Activated naive CD8-positive, alpha-beta T cell treated with anti-CD3 and anti-CD28 coated beads, Interleukin-2, amount 10 ng/mL, durations not matched to agents 7 days and 5 days (primary cell): ENCODE measurements at places on chromosomes 13 and 19.
A peak's percentile ranks its signal among the peaks of the same experiment; 100 is the strongest.

GRCh38 chr13:86725105-86725504 lies 925.9 kb upstream of the SLITRK6 start:
- DNase-seq: no peak

GRCh38 chr13:45775401-45775963 lies 73.4 kb downstream of the CBY2 start:
- no peak for DNase-seq

DNA sequence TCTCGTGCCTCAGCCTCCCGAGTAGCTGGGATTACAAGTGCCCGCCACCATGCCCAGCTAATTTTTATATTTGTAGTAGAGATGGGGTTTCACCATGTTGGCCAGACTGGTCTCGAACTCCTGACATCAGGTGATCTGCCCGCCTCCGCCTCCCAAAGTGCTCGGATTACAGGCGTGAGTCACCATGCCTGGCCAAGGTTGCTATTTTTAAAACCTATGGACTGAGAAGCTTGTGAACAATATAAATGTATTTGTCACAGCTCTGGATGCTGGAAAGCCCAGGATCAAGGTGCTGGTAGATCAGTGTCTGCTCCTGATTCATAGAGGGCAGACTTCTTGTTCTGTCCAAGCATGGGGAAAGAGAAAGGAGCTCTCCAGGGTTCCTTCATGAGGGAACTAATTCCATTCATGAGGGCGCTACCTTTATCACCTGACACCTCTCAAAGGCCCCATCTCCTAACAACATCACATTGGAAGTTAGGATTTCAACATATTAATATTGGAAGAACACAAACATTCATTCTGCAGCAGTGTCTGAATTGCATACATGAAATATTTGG lies 16.1 kb downstream of the CARD8 start:
- DNase-seq: no peak

- DNase-seq: peak; percentile 50
Measured at GRCh38 chr19:13984875-13985741, 21.0 kb downstream of the RFX1 start.

- DNase-seq: no peak
Measured at GRCh38 chr19:27647423-27647822, 1565.5 kb downstream of the UQCRFS1 start.

GRCh38 chr13:75932636-75933035 lies 296.5 kb downstream of the LMO7 start:
- DNase-seq: no peak

- no peak for DNase-seq
Measured at GRCh38 chr13:39612023-39612637, 9.1 kb upstream of the LHFPL6 start.

DNA sequence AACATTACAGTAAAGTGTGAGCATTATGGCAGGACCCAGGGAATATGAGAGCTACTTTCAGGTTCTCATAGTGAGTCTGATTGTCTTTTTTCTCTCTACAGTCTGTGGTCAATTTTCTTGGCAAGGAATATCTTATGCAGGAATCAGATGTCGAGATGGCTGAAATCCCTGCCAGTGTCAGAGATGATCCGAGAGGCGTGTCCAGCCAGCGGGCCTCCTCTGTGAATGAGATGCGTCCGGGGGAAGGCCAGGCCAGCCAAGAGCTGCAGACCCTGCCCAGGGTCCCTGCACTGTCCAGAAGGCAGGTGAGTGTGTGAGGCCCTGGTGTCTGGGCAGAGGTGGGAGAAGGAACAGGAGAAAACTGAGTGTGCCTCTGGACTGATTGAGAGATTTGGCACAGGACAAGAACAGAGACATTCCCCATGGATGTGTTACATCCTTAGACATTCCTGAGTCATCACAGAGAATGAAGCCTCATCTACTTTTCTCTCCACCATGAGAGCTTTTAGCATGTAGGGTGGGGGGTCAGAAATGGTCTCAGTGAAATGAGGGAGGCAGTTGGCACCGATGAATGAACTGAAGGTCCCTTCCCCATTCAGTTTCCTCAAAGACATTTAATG lies 27.3 kb upstream of the EDDM13 start:
- DNase-seq: no peak

DNA sequence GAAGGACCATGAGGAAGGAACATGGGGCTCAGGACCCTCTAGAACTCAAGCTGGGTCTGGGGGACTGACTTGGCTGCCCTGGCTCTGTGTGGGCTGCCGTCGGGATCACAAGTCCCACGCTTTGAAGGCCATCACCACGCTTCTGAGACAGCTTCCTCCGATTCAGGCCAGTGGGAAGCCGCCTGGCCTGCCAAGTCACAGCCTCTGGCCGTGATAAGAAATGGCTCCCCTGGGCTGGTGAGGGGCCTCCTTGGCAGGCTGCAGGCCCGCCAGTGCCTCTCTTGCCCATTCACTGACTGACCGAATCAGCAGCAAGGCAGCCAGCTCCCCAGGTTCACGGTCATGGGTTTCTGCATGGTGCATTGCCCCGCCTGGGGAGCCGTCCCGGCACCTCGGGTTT lies 48.8 kb downstream of the COMP start:
- no peak for DNase-seq

DNA sequence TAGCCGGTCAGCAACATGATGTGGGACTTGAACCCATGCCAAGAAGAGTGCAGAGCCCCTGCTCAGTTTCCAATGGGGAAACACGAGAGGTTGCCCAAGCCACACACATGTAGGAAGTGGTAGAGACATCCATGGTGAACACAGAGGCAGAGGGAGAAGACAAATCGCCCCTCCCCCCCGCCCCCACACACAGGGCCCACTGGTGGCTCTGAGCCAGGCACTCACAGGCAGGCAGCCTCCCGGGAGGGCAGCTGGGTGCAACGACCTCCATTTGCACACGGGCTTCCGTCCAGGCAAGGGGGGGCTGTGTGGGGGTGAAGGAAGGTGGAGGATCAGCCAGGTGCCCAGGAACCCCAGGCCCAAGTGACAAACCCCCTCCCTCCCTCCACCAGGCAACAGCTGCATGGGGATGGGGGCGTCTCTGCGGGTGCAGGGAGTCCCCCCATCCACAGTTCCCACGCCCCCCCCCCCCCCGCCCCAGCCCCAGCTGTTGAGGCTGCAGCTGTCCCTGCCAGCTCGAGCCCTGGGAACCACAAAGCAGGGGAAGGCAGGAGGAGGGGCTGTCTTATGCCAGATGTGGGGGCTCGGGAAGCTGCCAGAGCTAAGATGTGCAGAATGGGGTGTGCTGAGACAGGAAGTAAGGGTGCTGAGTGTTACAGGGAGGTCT lies 3.4 kb downstream of the NOTCH3 start:
- no peak for DNase-seq
